ENCODE measurements at places on chromosomes 1 and 21.

DNA sequence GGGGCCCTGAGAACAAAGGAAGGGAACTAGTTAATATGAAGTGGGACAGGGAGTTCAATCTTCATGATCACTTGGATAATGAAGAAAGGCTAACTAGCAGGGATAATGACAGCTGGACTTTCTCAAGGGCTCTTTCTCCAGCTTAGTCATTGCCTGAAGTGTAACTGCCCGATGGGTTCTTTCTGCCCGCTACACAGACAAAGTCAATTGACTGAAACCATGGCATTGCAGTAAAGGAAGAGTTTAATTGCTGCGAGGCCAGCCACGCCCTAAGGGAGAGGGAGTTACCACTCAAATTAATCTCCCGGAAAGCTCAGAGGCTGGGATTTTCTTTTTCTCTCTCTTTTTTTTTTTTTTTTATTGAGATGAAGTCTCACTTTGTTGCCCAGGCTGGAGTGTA lies 16.6 kb upstream of the SLC2A5 start:
- no peak for DNase-seq

DNA sequence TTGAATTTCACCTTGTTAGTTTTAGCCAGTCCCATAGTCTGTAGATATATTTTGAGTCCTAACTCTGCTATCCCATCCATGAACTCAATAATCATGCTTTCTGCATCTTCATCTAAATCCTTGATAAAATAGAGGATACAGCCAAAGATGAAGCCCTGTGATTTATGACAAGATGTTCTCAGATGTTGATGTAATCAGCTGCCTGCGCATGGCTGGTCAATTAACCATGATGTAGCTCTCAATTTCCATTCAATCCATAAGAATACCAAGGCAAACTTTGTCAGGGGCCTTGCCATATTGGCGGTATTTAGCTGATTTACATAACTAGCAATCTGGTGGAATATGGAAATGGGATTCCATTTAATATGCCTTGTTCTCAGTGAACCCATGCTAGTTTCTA lies 183.2 kb downstream of the TNR start:
- no peak for DNase-seq

DNA sequence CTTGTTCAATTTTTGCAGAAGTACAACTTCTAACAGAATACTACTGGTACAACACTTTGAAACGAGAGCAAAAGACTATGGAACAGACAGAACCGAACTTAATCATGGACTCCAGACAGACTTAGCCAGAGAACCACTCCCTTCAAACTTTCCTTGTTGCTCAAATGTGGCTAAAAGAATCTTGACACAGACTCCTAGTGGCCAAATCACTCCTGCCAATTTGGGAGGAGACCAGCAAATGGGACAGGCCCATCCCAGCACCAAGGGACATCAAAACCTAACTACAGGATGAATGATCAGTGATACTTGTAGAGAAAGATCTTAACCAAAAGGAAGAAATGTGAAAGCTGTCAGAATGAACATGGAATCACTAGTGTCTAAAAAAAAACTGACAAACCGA lies 154.0 kb downstream of the MATN1 start:
- no peak for DNase-seq

GRCh38 chr1:53454019-53454418 lies 5.2 kb upstream of the DMRTB1 start:
- no peak for DNase-seq

DNA sequence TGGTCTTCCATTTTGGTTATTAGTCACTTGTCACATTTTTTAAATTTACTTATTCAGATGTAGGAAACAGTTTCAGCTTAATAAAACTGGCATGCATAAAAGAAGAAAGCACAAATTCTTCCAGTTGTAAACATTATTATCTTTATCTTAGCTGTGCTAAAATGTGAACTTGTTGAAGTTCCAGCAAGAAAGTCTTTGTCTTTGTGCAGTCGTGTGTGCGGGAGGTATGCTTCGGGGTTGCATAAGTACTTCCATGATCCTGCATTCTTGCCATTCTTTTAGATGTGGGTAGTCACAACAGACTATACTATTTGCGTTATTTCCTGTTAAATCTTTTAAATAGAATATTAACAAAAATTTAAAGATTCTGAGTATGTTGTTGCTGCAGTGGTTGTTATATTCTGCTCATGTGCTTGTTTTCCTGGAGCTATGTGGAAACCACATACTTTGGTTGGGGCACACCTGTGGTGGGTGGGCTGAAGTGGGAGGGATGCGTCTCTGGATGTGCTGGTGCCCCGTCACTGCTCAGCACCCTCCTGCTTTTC lies 49.9 kb downstream of the CBS start:
- DNase-seq = no peak

GRCh38 chr21:45324489-45325205 lies 37.0 kb upstream of the POFUT2 start:
- no peak for DNase-seq

All from liver (tissue), 10 donors.